ENCODE measurements at places on chromosomes 16 and 17.

- DNase-seq, result no peak
Observed at GRCh38 chr16:85195900-85196772, 83.9 kb upstream of the CIBAR2 start.

DNA sequence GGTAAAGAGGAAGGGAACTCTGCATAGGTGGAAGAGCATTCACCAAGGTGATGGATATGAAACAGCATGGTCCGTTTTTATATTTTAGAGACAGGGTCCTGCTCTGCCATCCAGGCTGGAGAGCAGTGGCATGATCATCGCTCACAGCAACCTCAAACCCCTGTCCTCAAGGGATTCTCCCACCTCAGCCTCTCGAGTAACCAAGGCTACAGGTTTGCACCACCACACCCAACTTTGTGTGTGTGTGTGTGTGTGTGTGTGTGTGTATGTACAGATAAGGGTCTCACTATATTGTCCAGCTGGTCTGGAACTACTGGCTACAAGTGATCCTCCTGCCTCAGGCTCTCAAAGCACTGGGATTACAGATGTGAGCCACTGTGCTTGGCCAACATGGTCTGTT, 77.5 kb upstream of the NACA2 start:
- no peak for DNase-seq

DNA sequence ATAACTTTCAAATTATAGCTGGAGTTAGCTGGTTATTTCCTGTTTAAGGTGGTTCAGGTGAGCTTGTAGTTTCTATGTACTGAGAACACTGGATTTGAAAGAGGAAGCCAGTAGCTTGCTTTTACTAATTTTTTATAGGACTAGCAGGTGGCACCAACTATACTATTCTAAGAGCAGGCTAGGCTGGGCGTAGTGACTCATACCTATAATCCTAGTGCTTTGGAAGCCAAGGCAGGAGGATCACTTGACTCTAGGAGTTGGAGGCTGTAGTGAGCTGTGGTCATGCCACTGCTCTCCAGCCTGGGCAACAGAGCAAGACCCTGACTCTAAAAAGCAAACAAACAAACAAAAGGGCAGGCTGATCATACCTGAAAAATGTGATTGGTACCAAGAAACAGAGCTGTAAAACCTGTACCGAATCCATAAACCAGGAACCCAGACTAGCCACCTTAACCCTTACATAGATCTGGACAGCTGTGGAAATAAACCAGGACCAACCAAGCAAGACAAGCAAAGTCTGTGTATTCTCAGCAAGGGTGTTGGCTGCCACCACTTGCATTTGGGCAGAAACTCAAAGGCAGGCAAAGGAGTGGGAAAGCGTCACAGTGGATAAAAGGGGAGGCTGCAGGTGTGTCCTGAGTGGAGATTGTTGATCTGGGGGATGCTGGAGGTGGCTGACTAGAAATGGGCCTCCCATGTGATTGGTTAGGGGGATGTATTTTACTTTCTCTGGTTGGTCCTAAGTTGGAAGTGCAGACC, 36.3 kb downstream of the SLC47A1 start:
- no peak for DNase-seq

GRCh38 chr17:22221344-22221743, 529.0 kb downstream of the KCNJ18 start:
- no peak for DNase-seq

GRCh38 chr17:39787743-39788484, 50.2 kb downstream of the GRB7 start:
- no peak for DNase-seq

- no peak for DNase-seq
Observed at GRCh38 chr16:50539053-50539695, 9.0 kb upstream of the NKD1 start.

GRCh38 chr16:22857296-22858025, 43.5 kb downstream of the HS3ST2 start:
- DNase-seq, result no peak

GRCh38 chr17:47720196-47720595, 12.8 kb upstream of the TBX21 start:
- DNase-seq, result no peak

DNA sequence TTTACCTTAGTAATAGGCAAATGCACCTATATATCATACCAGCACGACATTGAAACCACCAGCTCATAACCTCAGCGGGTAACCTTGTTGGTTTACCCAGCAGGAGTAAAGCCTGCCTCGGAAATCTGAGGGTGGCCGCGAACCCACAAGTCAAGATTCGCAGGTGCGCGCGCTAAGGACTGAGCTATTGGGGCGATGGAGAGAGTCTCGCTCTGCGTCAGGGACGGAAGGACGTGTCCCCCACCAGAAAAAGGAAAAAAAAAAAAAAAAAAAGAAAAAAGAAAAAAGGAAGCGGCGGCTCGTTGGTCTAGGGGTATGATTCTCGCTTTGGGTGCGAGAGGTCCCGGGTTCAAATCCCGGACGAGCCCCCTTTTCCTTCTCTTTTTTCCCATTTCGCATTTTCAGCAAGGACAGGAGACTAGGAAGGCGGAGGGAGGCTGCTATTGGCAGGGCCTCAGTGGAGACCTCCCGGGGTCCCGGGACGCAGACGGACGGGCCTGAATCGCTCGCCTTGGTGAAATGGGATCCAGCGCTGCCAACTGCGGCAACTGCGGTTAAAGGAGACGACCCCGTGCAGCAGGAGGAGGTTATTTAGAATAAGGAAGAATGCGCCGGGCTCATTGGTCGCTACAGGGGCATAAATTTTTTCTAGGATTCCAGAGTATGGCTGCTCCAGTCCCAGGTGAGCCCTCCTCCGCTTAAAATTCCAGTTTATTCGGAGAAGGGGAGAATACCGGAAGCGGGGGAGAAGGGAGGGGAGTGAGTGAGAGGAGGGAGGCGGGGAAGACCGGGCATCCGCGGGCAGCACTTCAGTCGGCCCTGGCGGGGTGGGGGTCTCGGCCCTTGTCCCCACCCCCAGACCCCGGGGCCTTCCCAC, at the start of gene OR1F1:
Gene OR1F1, plus strand, starts transcription at position 407 of the 877 bp plus-strand sequence.
- peak; percentile 39 for DNase-seq

DNA sequence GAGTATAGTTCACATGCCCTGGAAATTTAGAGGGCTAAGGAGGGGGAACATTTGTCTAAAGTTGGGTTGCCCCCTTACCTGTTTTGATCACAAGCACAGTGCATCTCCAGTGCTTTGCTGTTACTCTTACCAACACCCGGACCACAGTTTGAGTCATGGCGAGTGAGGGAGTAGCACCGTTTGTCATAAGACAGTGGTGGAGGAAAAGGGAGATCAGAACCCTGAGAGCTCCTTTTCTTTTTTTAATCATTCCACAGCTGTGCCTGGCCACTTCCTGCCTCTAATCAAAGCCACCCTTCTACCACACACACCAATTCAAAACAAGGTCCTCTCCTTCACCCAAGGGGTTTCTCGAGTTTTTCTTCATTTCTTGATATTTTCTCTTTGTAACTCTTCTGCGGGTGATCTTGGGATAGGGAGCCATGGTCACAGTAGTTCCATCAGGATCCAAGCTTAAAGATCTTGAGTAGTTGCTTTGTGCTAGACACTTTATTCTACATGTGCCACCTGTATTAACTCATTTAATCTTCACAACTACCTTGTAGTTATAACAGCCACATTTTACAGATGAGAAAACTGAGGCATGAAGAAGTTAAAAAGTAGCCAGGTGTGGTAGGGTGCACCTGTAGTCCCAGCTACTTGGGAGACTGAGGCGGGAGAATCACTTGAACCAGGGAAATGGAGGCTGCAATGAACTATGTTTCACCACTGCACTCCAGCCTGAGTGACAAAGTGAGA, 5.0 kb upstream of the MYL4 start:
- DNase-seq, result no peak

GRCh38 chr16:3058139-3059030, 7.1 kb upstream of the IL32 start:
- peak; percentile 48 for DNase-seq

GRCh38 chr17:44092051-44092450, 21.5 kb downstream of the G6PC3 start:
- DNase-seq, result no peak

DNA sequence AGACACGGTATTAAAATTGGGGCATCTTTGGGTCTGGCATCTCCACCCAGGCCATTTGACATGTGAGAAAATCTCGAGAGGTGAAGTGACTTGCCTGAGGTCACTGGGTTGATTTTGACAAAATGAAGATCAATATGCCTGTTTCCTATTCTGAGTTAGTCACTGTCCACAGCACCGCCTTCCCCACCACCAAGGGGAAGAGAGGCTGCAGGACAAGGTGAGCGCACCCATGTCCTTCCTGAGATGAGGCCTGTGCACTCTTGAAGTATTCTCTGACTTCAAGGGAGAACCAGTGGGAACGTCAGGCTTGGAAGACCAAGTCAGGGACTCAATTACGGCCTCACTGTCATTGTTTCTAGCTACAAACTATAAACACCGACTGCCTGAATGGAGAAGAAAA, 49.9 kb upstream of the WSB1 start:
- DNase-seq, result no peak

DNA sequence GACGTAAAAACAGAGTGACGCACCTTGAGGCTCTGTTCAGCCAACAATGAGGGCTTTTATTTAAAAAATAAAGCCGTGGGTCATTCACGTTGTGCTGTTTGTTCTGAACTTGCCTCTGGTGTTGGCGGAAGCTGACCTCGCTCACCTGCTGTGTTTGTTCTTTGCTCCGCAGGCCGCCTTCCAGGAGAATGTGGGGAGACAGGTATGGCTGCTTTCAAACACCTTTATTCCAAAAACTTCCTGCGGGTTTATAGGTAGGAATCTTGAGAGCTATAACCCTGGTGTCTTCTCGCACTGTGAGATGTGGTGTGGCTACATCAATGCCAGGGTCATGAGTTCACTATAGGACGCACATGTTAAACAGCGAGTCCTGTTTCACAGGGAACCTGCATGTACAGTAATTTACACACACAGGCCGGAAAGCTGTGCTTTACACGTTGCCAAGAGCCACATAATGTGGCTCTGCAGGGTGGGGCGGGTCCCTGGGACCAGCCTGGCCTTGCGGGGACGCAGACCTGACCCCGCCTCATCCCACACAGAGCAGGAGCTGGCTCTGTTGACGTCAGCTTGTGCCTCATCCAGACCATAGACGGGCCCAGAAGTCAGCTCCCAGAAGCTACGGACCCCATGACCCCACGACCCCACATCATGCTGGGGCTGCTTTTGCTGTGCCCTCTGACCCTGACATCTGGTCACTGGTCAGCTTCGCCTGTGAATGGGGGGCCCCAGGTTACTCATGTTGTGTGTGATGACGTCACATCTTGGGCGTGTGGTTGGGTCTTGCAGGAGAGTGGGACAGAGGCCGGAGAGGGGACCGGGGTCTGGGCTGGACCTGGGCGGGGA, 49.9 kb upstream of the ZNF750 start:
- no peak for DNase-seq

- no peak for DNase-seq
Observed at GRCh38 chr17:41020336-41020735, 6.7 kb downstream of the KRTAP1-5 start.

DNA sequence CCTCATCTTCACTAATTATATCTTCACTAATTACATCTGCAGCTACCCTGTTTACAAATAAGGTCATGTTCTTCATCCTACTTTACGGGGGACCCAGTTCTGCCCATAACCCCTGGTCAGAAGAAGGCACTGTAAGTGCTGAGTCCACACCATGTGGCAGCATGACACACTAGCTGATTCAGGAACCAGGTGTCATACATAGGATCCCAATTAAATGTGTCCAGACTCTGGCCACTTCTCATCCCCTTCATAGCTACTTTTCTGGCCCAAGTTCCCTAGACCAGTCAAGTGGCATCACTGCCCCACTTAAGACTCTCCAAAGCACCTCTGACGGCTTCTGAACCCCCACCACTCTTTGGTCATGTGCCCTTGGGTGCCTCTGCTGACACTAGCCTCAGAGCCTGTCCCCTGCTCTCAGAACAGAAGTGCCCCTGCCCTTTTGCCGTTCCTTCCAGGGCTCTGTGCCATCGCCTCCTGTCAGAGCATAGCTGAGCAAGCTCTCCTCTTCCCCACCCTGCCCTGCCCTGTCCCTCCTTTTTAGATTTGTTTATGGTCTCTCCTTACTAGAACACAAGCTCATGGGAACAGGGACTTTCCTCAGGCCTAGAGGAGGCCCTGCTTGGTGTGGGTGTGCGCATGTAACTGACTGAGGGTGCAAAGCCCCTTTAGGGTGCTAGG, 61.1 kb downstream of the B9D1 start:
- no peak for DNase-seq

DNA sequence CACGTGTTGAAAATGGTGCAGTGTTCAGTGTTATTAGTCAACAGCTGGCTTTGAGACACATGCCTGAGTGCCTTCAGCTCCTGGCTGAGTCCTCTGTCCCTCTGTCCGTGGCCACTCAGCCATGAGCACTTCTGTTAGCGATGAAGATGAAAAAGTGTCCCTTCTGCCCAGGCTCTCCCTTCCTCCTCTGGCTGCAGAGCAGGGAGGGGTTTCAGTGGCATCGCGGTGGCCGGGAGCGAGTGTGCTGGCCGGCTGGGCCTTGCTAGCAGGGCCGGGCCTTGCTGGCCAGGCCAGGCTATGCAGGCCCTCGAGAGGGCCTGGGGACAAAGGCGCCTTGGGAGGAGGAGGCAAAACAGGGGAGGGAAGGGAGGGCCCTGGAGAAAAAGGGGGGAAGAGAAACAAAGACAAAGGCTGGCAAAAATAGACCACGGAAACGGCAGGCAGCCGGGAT, 47.7 kb downstream of the CMIP start:
- no peak for DNase-seq

DNA sequence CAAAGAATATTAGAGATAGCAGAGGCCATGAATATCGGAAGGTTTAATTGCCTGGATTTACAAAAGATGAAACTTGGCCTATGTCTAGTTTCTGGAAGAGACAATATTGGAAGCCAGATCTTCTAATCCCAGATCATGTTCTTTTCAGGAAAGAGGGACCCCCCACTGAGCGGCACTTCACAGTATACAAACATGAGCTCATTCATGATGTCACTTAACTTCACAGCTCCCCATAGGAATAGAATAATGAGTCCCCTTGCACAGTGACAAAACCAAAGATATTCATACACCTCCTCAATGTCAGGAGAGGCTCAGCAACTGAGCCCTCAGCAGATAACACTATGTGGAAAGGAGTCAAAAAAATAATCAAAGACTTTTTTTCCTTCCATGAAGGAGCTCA, 147.5 kb downstream of the CDH11 start:
- DNase-seq, result no peak

GRCh38 chr16:52690468-52690867, 143.5 kb upstream of the TOX3 start:
- DNase-seq, result no peak

Measured in NCI-H1436 (cell line).